Natural killer cell treated with Interleukin-12 subunit alpha and Interleukin-12 subunit beta and Interleukin-15 and Interleukin-18, amount 100 ng/mL, for 72 hours (primary cell): ENCODE measurements at places on chromosomes 7 and 10.

- no peak for DNase-seq
These were observed 194.3 kb upstream of the FERD3L start for GRCh38 chr7:19339512-19339911.

GRCh38 chr10:124032087-124032935, 61.1 kb downstream of the CHST15 start:
- no peak for DNase-seq

- DNase-seq, result no peak
These were observed 11.8 kb downstream of the SFXN2 start for GRCh38 chr10:102726274-102726673.

DNA sequence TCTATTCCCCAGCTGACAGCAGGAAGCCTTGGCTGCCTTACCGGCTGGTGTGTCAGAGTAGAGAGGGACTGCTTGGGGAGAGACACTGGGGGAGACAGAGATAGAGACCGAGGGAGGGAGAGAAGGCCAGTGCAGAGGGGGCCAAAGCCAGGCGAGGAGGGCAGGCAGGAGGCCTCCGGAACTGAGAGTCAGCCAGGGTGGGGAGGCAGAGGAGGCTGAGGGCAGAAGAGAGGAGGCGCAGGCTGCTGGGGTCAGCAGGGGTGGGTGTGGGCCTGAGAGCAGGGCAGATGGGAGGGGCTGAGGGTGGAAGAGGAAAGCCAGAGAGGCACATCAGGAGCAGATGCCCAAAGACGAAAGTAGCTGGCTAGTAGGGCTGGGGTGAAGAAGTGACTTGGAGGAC, 57.2 kb upstream of the PAX2 start:
- no peak for DNase-seq

GRCh38 chr7:19026888-19027287, 90.5 kb downstream of the TWIST1 start:
- DNase-seq, result no peak

- DNase-seq, result no peak
These were observed 259.1 kb downstream of the KLF6 start for GRCh38 chr10:3525832-3526449.
